NCI-H510A treated with DMSO at 0.1 percent for 48 hours (cell line): ENCODE measurements at places on chromosomes 12 and 14.
A peak's percentile ranks its signal among the peaks of the same experiment; 100 is the strongest.

GRCh38 chr14:65243766-65244442, 141.6 kb upstream of the MAX start:
- DNase-seq = no peak

DNA sequence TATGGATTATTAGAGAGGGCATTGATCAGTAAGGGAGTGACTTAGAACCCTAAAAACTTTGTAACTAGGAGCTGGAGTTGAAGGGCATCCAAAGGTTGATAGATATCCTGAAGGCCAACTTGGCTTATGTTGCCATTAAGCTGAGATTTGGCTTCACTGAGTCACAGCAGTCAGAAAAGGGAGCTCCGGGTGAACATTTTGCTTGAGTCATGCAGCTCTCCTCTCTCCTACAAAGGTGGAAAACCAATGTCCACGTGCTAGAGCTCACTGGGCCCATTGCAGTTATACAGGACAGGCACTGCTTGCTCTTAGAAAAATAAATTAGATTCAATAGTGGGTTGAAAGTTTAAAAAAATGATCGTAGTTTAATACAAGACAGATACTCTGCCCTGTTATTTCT, 87.3 kb upstream of the LRIG3 start:
- no peak for DNase-seq

- no peak for DNase-seq
These were observed 9.5 kb downstream of the TSPAN11 start for GRCh38 chr12:30936036-30936435.

GRCh38 chr12:67501362-67501761, 147.2 kb upstream of the DYRK2 start:
- DNase-seq = peak; percentile 26

- no peak for DNase-seq
These were observed 11.4 kb upstream of the SRP54 start for GRCh38 chr14:34971381-34971780.

DNA sequence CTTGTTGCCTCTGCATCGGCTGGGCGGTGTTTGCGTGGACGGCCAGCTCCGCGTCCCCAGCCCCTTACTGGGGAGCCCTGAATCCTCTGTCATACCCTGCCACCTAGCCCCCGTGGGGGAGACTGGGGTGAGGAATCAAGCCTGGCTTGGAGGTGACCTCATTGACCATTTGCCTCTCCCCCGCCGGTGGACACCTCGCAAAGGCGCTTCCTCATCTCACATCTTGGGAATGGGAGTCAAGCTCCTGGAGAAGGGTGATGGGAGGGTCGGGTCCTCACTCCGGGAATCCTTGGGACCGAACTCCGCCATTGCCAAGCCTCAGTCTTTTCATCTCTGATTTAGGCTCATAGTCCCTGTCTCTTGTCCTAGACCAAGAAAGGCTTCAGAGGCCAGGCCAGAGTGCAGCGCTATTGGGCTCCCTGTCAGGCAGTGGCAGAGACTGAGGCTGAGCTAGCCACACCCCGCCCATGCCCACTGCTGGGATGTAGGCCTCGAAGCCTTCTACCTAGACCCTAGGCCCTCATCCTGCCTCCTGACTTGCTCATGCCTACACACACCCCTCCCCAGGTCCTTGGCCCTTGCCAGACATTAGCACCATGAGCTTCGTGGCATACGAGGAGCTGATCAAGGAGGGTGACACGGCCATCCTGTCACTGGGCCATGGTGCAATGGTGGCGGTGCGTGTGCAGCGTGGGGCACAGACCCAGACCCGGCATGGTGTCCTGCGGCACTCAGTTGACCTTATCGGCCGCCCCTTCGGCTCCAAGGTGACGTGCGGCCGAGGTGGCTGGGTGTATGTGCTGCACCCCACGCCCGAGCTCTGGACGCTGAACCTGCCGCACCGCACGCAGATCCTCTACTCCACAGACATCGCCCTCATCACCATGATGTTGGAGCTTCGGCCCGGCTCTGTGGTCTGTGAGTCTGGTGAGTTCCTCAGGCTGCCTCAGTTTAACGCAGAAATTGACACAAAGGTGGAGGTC, 678 bp downstream of the TRMT61A start:
- no peak for DNase-seq

DNA sequence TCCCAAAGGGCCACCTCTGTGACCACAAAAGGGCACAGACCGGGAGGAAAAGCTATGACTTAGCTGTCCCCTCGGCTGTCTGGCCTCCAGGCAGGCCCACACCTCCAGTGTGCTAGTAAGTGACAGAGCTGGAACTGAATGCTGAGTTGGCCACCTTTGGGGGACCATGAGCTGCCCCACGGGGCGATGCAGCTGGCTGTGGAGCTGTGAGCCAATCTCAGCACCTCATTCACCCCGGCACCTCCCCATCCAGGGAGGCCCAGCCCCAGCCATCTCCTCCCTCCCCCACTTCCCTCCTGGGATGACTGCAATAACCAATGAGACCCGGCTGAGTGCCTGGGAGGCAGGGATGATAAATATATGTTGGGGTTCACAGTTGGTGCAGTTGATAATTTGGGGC, 12.2 kb upstream of the TESC start:
- no peak for DNase-seq

DNA sequence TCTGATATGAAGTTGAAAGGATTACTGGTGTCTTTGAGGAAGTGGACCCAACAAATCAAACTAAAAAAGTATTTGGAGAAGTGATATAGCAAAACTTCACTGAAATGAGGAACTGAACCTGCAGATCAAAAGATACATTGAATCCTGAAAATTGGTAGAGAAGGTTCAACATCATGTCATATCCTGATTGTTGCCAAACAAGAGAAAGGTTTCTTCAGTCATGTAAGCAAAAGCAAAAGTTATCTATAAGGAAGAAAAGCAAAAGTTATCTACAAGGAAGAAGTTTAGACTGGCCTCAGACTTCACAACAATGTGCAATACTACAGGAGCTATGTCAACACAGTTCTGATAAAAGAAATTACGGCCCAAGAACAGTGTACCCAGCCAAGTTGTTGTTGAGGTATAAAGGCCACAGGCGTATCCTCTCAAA, 142.7 kb downstream of the RAD51B start:
- DNase-seq = no peak

- peak; percentile 90 for DNase-seq
These were observed 133.8 kb upstream of the CPM start for GRCh38 chr12:69066492-69067373.

GRCh38 chr14:80940146-80940545, 1.4 kb downstream of the CEP128 start:
- no peak for DNase-seq

GRCh38 chr12:62839869-62840660, 94.9 kb downstream of the PPM1H start:
- no peak for DNase-seq

GRCh38 chr12:88781909-88782308, 201.6 kb upstream of the KITLG start:
- DNase-seq = no peak

GRCh38 chr12:130873106-130873795, 1.4 kb downstream of the RAN start:
- no peak for DNase-seq

- DNase-seq = no peak
These were observed 71.7 kb downstream of the IGF1 start for GRCh38 chr12:102408487-102409297.

- DNase-seq = no peak
These were observed 192.9 kb downstream of the SEC23A start for GRCh38 chr14:38910092-38910491.

DNA sequence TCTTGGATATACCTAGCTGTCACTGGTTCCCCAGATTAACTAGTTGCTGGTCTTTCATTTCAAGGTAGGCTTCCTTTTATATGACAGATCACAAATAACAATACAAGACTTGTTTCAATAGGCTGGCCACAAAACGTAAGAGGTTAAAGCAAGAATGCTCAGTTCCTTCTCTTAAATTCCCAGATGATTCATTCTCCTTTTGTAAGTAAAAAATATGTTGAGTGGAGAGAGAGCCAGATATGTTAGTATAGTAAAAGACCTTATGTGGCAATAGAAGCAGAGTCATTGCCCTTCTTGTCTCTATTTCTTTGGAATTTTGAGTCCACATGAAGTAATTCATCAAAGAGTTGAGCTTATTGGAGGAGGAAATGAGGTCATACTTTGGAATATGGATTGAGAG, 939.0 kb upstream of the ATXN7L3B start:
- DNase-seq = no peak

DNA sequence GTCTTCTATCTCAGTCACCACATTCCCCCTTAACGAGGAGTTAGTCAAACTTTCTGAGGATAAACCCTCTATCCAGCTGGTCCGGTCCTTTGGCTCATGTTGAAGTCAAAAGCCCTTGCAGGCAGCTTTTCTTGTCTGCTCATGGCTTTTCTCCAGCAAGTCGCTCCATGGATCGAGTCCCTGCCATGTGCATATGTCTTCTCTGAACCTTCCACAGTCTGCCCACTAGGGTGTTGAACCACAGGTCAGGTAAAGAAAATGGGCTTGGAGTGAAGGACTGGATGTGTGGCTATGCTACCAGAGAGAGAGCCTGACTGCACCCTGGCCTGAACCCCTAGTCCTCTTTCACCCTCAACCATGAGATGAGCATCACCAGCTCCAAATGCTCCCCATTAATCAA, 22.8 kb downstream of the C14orf132 start:
- DNase-seq = no peak

GRCh38 chr12:130815028-130815741, 23.9 kb downstream of the STX2 start:
- no peak for DNase-seq

- DNase-seq = no peak
These were observed 21.4 kb downstream of the CKB start for GRCh38 chr14:103501041-103501870.

- peak; percentile 71 for DNase-seq
These were observed 152.9 kb upstream of the E2F7 start for GRCh38 chr12:77218278-77218677.

GRCh38 chr14:81169711-81170103, 51.1 kb downstream of the GTF2A1 start:
- DNase-seq = peak; percentile 56

- DNase-seq = no peak
These were observed 103.7 kb downstream of the ERGIC2 start for GRCh38 chr12:29277231-29277630.

DNA sequence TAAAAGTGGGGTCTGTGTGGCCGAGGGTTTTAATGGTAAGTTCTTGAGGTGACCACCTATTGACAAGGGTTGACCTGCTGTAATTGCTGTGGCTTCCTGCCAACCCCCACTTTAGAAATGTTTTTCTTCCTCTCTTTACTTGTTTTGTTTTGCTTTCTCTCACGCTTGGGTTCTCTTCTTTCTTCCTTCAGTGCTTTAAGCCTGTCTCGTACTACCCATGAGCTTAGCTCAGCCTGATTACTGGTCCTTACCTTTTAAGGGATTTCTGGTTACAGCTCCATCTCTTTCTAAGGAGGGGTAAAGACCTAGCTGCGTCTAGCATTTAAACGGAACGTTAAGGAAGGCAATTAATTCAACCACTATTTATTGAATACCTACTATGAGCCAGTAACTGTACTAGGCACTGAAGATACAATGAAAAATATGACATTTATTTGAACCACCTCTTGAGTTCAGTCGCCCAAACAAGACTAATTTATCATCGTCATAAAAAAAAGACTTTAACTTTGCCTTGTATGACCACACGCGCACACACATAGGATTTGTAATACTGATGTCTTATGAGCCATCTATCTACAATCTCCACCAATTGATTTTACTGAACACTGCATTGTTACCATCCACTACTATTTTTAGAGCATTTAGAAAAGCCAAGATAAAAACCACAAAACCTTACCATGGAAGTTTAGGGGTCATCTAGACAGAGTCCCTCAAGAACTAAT, 888 bp upstream of the PPP1R12A start:
- DNase-seq = peak; percentile 88

- DNase-seq = peak; percentile 57
These were observed 527.3 kb upstream of the CCDC196 start for GRCh38 chr14:65958664-65959562.

- no peak for DNase-seq
These were observed 94.0 kb downstream of the RALGAPA1 start for GRCh38 chr14:35715079-35715478.

DNA sequence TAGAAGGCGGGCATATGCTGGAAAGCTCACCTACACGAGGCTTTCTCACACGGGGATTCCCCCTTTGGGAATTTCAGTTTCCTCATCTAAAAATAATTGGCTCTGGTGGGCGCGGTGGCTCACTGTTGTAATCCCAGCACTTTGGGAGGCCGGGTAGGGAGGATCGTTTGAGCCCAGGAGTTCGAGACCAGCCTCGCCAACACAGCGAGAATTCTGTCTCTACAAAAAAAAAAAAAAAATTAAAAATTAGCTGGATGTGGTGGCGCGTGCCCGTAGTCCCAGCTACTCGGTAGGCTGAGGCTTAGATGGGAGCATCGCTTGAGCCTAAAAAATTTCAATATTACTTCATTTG, 400 bp upstream of the NDUFA12 start:
- no peak for DNase-seq

DNA sequence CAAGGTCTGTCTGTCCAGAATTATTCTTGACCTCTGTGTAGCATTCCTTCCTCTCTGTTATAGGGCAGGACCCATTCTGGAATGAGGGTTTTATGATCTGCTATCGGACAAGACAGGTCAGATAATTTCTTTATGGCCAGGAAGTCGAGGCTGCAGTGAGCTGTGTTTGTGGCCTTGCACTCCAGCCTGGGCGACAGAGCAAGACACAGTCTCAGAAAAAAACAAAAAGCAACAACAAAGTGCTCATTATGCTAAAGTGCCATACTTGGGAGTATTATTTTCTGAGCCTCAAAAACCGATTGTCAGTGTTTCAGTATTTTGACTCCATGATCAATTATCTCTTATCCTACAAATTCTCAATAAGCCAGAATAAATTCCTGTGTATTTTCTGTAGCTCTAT, 4.1 kb downstream of the CIPC start:
- DNase-seq = no peak
